ENCODE measurements at places on chromosomes 7 and 10.
A peak's percentile ranks its signal among the peaks of the same experiment; 100 is the strongest.

GRCh38 chr10:96685306-96685705 is 35.0 kb downstream of the PIK3AP1 start:
- DNase-seq: no peak

DNA sequence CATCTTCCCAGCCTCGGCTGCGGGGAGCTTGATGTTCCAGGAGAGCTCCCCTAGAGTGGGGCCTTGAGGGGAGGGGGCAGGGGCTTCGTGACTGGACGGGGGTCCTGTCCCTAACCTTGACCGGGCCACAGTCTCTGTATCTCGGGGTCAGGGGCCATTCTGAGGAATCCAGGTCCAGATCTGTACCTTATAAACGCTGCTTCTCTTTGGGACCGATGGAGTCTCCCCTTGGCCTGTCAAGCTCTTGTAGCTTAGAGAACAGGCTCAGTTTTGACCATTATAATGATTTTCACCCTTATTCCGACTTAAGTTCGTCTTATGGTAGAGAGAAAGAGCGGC is 831 bp downstream of the ZKSCAN5 start:
- no peak for DNase-seq

DNA sequence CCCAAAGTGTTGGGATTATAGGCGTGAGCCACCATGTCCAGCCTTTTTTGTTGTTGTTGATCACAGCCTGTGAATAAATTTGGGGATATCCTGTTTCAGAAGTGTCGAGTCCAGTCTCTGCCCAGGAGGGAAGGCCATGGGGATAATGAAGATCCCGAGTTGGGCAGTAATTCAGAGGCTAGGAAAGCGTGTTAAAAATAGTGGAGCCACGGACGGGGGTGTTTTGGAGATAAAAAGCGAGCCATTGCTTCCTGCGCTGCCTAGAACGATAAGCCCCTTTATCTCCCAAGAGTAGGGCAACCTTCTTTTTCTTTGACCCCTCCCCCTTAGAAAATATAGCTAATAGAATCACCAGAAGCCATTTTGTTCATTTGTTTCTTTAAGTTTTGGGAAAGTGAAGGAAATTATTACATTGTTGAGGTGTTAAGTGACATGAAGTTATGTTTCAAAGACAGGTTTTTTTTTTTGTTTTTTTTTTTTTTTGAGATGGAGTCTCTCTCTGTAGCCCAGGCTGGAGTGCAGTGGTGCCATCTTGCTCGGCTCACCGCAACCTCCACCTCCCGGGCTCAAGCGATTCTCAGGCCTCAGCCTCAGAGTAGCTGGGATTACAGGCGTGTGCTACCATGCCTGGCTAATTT is 43.3 kb downstream of the IL15RA start:
- DNase-seq: no peak

DNA sequence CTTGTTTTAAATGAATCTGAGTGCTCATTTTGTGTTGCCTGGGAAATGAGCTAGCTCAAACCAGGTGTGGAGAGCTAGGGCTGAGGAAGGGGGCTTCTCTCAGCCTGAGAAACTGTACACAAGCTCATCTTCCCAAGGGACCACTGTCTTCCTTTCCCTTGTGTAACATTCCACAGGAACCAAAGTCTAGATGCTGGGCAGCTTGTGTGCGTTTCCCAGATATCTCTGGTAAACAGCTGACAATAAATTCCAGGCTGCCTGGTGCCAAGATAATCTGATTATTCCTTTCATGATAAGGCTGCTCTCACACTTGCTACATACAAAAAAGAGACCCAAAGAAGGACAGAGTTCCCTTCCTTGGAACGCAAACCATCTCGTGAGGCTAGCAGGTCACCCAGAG is 33.1 kb upstream of the MKLN1 start:
- DNase-seq: peak; percentile 83

DNA sequence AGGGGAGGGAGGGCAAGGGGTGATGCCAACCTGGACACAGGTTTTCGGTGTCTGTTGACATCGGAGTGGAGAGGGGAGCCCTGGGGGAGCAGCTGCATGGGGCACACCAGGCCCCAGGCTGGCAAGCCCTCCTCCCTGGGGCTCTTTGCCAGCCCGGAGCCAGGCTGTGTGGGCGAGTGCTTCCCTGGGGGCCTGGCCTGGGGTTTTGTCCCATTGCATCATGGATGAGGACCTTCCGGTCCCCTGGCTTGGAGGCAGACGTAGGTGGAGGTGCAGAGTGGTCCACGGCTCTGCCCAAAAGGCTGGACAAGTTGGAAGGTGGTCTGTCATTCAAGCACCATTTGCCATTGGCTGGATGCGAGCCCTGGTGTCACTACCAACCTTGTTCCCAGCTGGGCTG is 34.8 kb downstream of the ZMIZ1 start:
- no peak for DNase-seq

- DNase-seq: peak; percentile 38
Measured at GRCh38 chr10:110512461-110513187, 14.9 kb downstream of the DUSP5 start.

GRCh38 chr7:123916240-123916724 is 8.8 kb upstream of the SPAM1 start:
- DNase-seq: peak; percentile 74

DNA sequence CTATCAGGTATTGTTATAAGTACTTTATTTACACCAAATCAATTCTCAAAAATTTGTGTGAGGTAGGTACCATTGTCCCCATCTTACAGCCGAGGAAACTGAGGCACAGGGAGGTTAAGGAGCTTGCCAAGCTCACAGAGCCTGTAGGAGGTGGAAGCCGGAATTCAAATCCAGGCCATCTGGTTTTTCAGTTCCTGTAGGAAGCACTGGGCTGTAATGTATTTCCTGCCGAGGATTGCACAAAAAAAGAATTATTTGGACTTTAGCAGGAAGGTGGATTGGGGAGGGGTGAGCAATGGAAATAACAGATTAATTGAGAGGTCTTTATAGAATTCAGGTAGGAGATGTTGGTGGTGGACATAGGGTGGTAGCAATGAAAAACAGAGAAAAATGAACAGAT is 315.3 kb upstream of the AUTS2 start:
- DNase-seq: no peak

DNA sequence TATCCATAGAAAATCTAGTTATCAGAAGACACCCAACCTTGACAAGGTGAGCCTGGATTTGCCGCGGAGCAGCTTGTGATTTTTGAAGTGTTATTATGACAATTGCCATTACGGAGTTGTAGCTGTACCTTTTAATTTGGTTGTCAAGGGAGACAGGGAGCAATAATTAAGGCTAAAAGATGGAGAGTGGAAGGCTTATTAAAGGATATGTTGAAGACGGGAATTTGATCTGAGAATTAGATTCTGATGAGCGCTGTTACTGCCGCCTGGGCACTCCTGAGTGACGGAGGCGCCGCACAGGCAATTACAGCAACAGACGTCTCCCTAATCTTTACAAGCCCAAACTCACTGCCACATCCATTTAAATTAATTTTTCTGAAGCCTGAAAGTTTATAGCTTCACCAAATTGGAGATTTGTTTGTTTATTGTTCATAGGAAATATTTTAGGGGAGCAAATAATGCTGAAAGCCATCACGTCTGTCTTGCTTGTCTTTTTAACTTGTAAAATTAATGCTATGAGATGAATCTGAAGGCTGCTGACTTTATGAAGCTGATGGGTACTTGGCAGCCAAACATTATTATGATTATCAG is 475.0 kb upstream of the ADARB2 start:
- no peak for DNase-seq

DNA sequence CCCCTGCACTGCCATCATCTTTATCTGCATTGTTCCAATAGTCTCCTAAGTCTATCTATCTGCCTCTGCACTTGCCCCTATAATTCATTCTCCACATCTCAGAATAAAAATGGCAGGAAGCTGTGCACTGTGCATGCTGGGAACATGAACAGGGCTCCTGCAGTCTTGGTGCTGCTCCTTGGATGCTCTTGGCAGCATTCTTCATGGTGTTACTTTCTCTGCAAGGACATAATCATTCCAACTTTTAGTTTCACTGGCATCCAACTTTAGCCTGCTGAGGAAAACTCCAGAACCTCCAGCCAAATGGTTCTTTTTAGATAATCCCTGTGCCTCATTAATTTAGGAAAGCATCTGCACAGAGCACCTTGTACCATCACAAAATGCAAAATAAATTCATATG is 208.3 kb downstream of the STK31 start:
- DNase-seq: no peak

GRCh38 chr10:130159192-130159794 is 23.1 kb downstream of the GLRX3 start:
- no peak for DNase-seq

GRCh38 chr7:125529249-125529648 is 599.6 kb upstream of the POT1 start:
- DNase-seq: no peak

DNA sequence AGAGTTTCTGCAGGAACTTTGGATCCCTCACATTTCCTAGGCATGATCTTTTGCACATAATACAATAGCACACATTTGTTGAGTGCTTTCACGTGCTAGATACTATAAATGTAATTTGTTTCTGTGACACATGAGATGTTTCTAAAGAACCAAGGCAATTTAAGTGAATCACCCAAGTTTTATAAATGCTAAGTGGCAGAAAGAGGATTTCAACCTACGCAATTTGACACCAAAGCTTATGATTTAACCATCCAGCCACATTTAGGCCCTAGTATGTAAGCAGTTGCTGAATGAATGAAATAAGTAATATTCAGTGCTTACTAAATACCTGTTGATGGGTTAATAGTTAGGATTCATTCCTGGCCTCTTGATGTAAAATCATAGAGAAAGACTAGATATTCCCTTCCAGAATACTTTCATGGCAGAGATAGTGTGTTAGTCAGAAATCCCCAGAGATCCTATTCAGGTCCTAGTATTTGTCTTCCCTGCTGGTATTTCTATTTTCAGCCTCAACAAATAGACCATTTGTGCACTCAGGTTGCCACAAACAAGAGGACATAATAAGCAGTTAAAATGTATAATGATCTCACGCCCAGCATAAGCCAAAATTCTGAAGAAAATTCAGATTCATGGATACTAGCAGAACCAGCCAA is 572.6 kb downstream of the IPMK start:
- DNase-seq: no peak

GRCh38 chr7:133797818-133798520 is 329.2 kb upstream of the LRGUK start:
- peak; percentile 45 for DNase-seq

- DNase-seq: no peak
Measured at GRCh38 chr7:83807774-83808173, 158.8 kb upstream of the SEMA3E start.

- DNase-seq: peak; percentile 87
Measured at GRCh38 chr7:131619336-131620305, 63.2 kb upstream of the PODXL start.

DNA sequence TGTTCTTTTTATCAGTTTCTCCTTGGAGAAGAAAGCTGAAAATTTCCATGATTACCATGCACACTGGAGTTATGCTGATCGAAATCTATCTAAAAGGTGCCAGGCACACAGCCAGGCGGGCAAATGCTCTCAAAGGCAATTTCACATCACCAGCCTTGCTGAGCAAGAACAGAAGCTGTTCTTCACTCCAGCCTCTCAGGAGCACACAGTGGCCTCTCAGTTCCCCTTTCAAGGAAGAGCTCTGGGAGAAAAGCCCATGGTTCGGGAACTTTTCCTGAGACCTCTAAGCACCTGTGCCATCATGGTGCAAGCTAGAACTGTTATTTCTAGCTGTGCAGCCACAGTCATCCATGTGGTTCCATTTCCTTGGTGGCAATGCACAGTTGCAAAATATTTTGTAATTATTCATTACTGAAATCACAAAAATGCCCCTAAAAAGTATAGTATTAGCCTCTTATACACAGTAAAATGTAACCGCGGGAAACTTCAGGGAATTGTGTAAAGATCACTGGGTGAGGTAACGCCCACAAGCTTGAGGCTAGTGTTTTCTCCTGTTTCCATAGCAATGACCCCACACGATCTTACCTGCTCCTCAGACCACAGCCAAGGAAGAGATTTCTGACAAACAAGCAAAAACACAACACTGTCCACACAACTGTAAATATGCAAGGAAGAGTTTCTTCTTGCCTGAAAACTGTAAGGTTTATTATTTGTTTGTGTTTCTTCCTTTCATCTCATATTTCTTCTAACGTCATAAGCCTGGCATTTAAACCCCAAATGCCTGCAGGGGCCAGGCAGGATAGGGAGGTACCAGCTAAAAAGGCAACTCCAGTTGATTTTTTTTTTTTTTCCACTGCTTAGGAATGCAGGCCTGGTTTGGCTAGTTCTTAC is 121.2 kb downstream of the FAM107B start:
- peak; percentile 45 for DNase-seq

- peak; percentile 16 for DNase-seq
Measured at GRCh38 chr10:49622426-49623425, 8.9 kb downstream of the CHAT start.

DNA sequence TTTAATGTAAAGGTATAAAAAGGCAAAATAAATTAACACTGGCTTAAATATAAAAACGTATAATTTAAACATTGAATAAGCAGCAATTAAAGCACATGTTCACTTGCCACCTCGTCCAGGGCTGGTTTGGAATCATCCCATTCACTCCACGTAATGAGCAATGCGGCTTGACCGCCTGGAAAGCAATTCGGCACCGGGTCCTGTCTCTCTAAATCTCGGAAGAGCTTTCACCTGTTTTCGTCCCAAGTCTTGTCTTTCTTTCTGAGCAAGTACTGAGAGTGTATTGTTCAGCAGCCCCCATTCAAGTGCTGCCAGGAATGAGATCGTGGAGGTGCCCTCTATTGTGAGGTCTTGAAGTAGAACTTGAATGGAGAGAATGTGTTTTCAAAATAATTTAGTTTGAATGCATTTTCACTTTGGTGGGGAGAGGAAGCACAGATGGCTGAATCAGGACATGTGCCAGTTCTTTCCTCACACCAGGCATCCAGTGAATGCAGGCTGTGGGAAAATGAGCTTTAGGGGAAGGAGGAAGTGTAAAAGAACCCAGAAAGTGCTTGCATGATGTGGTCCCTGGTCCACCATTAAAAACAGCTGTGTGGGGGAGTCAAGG is 515.2 kb downstream of the REEP3 start:
- no peak for DNase-seq

DNA sequence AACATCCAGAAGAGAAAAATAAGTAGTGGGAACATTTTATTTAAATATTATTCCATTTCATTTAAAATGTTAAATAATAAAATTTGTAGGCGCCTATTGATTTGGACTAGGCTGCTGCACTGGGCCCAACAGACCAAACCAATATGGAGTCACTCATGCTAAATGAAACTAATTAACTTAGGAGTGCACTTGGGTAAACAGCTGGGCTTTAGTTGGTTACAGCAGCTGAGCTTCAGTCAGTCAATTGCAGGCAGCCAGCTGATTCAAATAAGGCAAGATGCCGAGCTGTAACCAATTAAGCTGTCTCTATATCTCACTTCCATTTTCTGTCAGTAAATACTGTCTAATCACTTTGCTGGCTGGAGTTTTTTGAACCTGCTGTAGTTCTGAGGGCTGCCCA is 102.1 kb upstream of the WDR11 start:
- peak; percentile 44 for DNase-seq

All from NCI-H82 (cell line).